ENCODE measurements at places on chromosomes 6 and 20.

DNA sequence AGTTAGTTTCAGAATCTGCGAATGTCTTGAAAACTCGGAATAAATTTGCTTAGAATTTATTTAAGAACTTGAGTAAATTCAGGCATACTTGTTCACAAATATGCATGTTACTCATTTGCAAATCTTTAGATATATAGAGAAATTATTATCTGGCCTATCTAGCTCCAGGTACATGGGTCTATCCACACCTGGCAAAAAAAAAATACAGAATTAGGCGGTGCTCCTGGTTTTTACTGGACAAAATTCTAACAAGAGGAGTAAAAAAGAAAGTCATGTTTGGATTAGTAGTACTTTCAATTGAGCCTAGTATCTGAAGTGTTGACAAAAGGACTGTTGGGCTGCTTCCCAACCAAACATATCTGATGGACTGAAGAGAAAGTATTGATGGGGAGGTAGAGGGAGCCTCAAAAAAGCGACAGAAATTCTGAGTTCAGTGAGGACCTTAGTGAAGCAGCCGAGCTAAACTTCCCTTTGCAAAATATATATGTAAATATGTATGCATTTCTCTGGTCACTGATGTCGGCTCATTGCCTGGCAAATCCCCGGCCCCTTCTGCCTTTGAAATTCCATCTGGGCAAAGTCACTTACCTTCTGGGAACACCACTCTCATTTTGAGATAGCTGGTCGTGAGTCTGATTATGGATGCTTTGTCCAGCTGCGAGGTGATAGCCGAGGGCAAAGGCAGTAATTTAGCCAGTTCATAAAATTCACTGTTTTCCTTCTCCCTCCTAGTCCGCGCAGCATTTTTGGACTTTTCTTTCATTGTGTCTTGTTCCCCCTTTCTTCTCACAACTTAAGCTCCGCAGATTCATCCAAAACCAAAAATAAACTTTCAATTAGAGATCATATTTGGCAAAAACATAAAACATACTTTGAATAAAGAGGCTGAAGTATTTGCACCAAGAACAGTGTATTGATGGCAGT lies 1.8 kb downstream of the SIM1 start:
- DNase-seq = no peak

DNA sequence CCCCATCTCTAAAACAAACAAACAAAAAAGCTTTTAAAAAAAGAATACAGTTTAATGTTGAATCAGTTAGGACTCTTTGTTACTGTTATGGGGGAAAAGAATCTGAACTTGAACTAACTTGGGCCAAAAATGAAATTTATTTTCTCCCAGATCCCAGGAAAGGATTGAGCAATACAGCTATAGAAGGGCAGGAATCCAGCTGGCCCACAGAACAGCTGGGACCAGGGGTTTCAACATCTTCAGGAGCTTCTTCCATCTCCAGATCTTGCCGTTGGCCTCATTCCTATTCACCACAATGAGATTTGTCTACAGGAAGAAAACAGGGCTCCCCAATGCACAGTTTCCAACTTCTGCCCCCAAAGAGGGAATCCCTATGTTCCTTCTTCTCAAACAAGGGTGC lies 43.2 kb upstream of the AKAP12 start:
- DNase-seq = no peak

DNA sequence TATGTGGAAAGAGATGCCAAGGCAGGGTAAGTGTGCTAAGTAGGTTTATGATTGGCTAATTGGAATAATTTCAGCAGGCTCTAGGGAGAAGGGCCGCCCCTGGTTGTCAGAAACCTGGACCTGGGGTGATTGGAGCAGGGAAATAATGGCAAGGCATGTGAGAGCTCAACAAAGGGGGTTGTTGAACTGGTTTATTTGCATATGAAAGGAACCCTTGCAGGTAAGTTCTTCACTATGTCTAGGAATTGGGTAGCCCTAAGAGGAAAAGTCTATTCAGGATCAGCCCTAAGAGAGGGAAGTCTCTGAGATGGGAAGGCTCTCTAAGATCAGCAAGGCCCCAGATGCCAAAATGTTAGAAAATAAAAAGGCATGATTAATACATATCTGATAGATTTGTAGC lies 175.4 kb upstream of the PRND start:
- no peak for DNase-seq

GRCh38 chr6:85983032-85983659 lies 340.5 kb upstream of the SYNCRIP start:
- no peak for DNase-seq

DNA sequence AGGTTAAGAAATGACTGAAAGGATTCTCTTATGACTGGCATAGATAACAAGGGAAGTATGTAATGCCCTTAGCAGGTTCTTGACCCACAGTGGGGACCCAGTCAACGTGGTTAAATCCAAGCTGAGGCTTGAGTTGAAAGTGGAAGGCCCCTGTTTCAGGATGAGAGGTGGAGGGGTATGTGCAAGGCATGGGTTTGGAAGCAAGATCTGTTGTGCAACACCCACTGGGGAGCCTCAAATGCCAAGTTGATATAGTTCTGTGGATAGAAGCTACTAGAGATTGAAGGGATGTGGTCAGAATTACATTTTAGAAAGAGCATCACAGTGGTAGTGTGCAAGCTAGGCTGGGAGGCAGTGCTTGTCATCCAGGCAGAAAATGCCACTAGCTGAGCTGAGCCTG lies 5.1 kb downstream of the PABPC1L start:
- DNase-seq = no peak

GRCh38 chr6:134733801-134734200 lies 216.1 kb downstream of the ALDH8A1 start:
- no peak for DNase-seq

- no peak for DNase-seq
Observed at GRCh38 chr6:16181439-16182297, 52.8 kb downstream of the MYLIP start.

DNA sequence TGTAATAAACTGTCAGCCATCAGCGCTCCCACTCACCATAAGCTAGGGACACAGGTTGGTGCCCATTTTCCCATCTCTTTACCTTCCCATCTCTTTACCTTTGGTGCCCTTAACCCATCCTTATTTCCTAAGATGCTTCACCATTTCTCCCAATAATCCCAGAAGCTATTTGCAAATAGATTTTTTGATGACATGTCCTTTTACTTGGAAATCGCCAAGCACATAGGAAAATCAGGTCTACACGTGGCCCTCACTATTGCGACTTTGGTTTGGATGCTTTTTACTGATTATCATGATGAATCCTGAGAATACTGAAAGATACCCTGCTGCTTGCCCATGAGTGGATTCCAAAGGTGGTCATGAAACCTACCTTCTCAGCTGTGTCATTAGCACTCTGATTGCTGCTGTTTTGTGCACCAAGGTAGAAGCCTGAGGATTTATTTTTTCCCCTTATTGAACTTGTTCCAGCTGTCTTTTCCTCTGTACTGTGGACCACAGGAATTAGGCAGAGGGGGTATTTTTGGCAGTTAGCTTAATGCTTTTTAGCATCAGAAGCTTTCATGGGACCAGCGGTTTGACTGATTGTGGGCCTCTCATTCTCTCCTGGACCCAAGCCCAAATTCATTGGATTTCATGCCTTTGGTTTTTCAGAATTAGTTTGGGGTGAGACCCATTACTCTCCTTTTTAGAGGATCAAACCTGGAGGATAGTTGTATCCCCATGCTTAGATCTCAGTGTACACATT lies 229.6 kb upstream of the RIN2 start:
- no peak for DNase-seq

GRCh38 chr6:11008821-11009220 lies 35.3 kb downstream of the ELOVL2 start:
- no peak for DNase-seq

DNA sequence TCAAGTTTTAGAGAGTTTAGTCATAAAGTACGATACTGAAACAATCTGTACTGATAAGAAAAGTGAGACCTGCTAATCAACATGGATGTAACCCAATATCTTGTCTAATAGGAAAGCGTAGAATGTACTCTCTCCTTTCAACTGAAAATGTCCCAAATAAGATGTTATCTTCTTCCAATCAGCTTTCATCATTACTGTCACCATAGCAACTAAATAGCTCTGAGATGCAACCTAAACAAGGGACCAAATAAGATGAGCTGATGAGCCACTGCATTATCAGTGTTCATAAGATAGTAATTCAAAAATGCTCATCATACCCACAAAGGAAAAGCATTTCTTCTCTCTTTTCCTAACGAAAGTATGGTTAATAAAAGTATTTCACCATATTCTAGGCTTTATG lies 1108.3 kb upstream of the MAP3K7 start:
- no peak for DNase-seq

Measured in GM13976 (cell line).